ENCODE measurements at places on chromosomes 5 and 9. TPM values are rescaled to one million over a fixed set of nuclear protein-coding genes. Genes with fewer than 3 reads are reported as not detected.

ITGA2 gene
- total RNA-seq, result 6.3 TPM

PRDM9 gene
- not detected for total RNA-seq

CCDC192 gene
- not detected for total RNA-seq

FBN2 gene
- 937 TPM for total RNA-seq

CCDC183 gene
- 0.73 TPM for total RNA-seq

CACNA1B gene
- under 0.01 TPM for total RNA-seq

ARL14EPL gene
- 0.32 TPM for total RNA-seq

SLC6A18 gene
- not detected for total RNA-seq

CDH6 gene
- total RNA-seq, result 1.5 TPM

CNTRL gene
- 5.3 TPM for total RNA-seq

SIL1 gene
- total RNA-seq, result 40.7 TPM

OCLN gene
- total RNA-seq, result 0.81 TPM

SLC25A48 gene
- not detected for total RNA-seq

FBXO38 gene
- total RNA-seq, result 76.6 TPM

FOXD4L5 gene
- 0.16 TPM for total RNA-seq

TLE1 gene
- 28.7 TPM for total RNA-seq

GAS1 gene
- 980 TPM for total RNA-seq

SH3RF2 gene
- total RNA-seq, result 1.5 TPM

GARIN3 gene
- not detected for total RNA-seq

ADAM19 gene
- total RNA-seq, result 32.3 TPM

NEUROG1 gene
- not detected for total RNA-seq

AK8 gene
- 0.85 TPM for total RNA-seq

PRSS3 gene
- total RNA-seq, result not detected

SPOCK1 gene
- total RNA-seq, result 11.5 TPM

ANKRA2 gene
- 13.8 TPM for total RNA-seq

NSA2 gene
- 62.0 TPM for total RNA-seq

C7 gene
- total RNA-seq, result not detected

IL4 gene
- total RNA-seq, result not detected

TMEM232 gene
- total RNA-seq, result 1.6 TPM

FGF10 gene
- 1.9 TPM for total RNA-seq

DMRT2 gene
- 0.16 TPM for total RNA-seq

NDST1 gene
- 188 TPM for total RNA-seq

ACOT12 gene
- not detected for total RNA-seq

SRD5A1 gene
- 17.5 TPM for total RNA-seq

PPP3R2 gene
- not detected for total RNA-seq

GHR gene
- 2.9 TPM for total RNA-seq

MSMP gene
- total RNA-seq, result not detected

DRD1 gene
- 0.36 TPM for total RNA-seq

NUTM2F gene
- not detected for total RNA-seq

AIF1L gene
- 0.16 TPM for total RNA-seq

PNPLA7 gene
- total RNA-seq, result 2.1 TPM

FAM78A gene
- total RNA-seq, result 0.73 TPM

ROR2 gene
- total RNA-seq, result 26.4 TPM

LHX3 gene
- not detected for total RNA-seq

TMEM267 gene
- total RNA-seq, result 19.0 TPM

PTGDS gene
- 16.9 TPM for total RNA-seq

GPR150 gene
- total RNA-seq, result under 0.01 TPM

UBAC1 gene
- 23.2 TPM for total RNA-seq

ADCY2 gene
- 0.65 TPM for total RNA-seq

SLC6A3 gene
- total RNA-seq, result not detected

OR1Q1 gene
- total RNA-seq, result 0.36 TPM

THBS4 gene
- 5.0 TPM for total RNA-seq

FCHSD1 gene
- total RNA-seq, result 51.6 TPM

SLC27A6 gene
- 0.97 TPM for total RNA-seq

Measured in hair follicle dermal papilla cell (primary cell).